Astrocyte (in vitro differentiated cells and primary cell): ENCODE measurements at places on chromosomes 4 and X. TPM values are rescaled to one million over a fixed set of nuclear protein-coding genes. Genes with fewer than 3 reads are reported as not detected.

GABRE gene
- total RNA-seq, result 1.3 and 1.8 TPM in 2 replicates

RNF175 gene
- 1.0 TPM in 2 replicates for total RNA-seq

DNA sequence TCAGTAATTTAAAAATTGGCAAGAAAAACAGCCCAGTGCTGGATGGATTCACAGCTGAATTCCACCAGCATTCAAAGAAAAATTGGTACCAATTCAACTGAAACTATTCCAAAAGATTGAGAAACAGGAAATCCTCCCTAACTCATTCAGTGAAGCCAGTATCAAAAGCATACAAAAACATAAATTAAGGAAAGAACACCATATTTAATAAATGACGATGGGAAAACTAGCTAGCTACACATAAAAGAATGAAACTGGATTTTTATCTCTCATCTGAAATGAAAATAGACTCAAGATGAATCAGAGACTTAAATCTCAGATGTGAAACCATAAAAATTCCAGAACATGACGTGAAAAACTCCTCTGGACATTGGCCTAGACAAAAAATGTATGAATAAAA, 516.8 kb upstream of the SPANXN1 start:
- peak; percentile 8 for DNase-seq

- DNase-seq, result peak; percentile 36
Measured at GRCh38 chr4:119559044-119559647, 69.5 kb downstream of the PDE5A start.

GRCh38 chr4:137467537-137467936, 64.8 kb downstream of the PCDH18 start:
- no peak for DNase-seq

DNA sequence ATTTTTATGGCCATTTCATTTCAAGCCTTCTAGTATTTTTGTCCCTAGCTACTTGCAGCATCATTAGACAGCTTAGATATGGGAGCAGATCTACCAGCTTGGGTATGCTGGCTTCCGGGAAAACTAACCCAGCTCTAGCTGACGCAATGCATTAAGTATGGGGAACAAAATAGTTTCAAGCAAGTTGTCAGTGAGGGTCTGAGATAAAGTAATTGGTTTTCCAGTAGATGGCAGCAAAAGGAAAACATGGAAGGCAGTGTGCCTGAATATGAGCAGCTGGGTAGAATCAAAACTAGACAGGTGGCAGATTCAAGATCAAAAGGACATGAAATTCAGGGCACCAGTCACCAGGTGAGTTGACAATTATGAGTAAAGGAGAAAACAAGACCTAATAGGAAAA, 340.9 kb upstream of the CTSO start:
- peak; percentile 94 for DNase-seq

TCP11X2 gene
- not detected in 2 replicates for total RNA-seq

SLC34A2 gene
- 0.26 and 0.32 TPM in 2 replicates for total RNA-seq

DMP1 gene
- 0.10 and 0.11 TPM in 2 replicates for total RNA-seq

DNA sequence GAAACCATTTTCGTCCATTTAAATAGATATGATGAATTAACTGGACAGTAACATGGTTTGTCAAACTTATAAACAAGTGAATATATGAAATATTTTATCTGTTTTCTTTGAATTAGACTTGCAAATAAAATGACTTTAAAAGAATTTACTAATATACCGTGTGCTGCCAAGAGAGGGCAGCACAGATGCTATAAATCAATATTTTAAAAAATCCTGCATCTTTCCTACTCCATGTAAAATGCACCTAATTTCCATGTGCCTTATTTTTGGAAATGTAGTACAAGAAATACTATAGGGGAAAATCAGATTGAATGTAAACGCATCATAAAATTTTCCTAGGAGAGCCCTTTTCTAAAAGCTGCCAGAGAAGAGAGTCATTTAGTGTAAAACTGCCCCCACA, 62.2 kb downstream of the PRKX start:
- DNase-seq, result no peak

- DNase-seq, result no peak
Measured at GRCh38 chrX:106672527-106672926, 54.0 kb upstream of the RNF128 start.

DNA sequence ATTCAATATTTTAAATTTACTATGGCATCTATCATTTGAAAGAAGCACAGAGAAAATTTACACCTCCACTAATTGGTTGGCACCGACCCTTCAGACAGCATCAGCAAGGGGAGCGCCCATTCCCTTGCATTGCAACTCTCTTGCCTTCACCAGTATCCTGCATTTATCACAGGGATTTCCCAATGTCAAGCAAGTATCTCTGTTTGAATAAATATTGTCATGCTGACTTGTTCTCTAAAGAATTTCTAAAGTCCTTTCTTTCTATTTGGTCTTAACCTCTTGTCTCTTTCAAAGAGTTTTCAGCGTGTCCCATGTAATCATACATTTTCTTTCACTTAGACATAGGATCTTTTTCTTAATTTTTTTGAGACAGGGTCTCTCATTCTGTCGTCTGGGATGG, 10.4 kb downstream of the DCTD start:
- no peak for DNase-seq

DNA sequence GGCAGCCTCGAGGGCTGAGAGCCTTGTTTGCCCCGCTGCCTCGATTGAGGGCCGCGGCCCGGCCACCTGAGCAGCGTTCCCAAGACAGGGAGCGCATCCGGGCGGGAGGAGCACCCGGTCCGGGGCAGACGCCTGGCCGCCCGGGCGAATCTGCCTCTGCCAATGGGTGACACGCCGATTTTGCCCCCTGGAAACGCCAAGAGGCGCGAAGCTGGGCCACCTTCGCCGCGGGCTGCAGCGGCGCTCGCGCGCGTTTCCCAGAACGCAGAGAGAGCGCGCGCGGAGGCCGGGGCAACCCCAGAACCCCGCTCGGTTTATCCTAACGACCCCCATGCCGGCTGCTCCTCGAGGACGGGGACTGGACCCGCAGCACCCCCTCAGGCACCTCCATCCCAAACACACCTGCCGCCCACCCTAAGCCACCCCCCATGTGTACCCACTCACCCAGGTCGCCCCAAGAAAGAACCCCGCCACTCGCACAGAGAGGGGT, 575 bp downstream of the MAP7D2 start:
- DNase-seq, result no peak

GRCh38 chrX:150935467-150935866, 37.0 kb upstream of the CD99L2 start:
- DNase-seq, result peak; percentile 62

- peak; percentile 65 for DNase-seq
Measured at GRCh38 chr4:152973629-152974467, 37.7 kb downstream of the FHDC1 start.

DNA sequence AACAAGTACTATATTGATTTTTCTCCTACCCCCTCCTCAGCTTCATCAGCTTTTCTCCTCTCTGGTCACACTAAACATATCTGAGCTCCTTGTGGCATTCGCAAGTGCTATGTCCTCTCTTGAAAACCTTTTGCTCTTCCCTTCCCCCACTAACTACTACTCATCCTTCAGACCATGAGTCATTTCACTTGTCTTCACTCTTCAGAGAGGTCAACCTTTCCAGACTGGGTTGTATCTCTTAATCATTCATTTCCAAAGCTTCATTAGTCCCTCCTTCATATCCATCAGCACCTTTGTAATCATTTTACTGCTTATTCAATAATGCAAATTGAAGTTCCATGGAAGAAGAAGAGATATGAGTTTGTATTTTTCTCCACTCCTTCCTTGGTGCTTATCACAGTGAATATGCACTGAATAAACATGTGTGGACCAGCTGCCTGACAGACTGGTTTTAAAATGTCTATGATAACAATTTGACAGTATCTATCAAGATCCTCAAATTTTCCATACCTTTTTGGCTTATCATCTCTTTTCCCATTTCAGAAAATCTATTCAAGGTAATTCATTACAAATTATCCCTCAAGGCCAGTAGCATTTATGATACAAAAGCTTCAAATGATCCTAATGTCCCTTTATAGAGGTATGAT, 28.4 kb downstream of the DDX60L start:
- peak; percentile 79 for DNase-seq

GRCh38 chrX:1108501-1109445, 103.7 kb downstream of the CRLF2 start:
- no peak for DNase-seq
